NCI-H1092 (cell line): ENCODE measurements at places on chromosomes 5 and 9.

- no peak for DNase-seq
Measured at GRCh38 chr9:91790917-91791316, 159.1 kb downstream of the ROR2 start.

GRCh38 chr5:127961006-127961762 is 122.4 kb upstream of the SLC12A2 start:
- no peak for DNase-seq

DNA sequence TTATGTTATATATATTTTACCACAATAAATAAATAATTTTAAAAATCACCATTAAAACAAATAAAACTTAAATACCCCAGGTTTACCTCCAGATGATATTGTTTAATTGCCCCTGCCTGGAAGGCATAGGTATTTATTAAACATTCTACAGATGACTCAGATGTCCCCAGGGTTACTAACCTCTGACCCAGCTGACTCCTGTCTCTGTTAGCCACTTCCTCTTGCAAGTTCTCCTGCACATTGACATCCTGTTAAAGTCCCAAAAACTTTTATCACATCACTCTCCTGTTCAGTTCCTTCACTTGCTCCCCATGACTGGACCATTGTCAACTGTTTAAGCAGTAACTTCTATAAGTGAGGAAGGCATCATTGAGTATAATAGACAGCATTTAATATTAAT is 37.0 kb upstream of the RAB3C start:
- no peak for DNase-seq

- no peak for DNase-seq
Measured at GRCh38 chr5:111453747-111454146, 58.6 kb downstream of the STARD4 start.

GRCh38 chr5:163318707-163319106 is 118.7 kb upstream of the CCNG1 start:
- DNase-seq = no peak

- no peak for DNase-seq
Measured at GRCh38 chr5:178777520-178777919, 47.1 kb upstream of the ZNF354A start.
